ENCODE measurements at places on chromosomes 11 and 22.

GRCh38 chr11:18780329-18780728, 11.3 kb downstream of the PTPN5 start:
- DNase-seq = no peak

DNA sequence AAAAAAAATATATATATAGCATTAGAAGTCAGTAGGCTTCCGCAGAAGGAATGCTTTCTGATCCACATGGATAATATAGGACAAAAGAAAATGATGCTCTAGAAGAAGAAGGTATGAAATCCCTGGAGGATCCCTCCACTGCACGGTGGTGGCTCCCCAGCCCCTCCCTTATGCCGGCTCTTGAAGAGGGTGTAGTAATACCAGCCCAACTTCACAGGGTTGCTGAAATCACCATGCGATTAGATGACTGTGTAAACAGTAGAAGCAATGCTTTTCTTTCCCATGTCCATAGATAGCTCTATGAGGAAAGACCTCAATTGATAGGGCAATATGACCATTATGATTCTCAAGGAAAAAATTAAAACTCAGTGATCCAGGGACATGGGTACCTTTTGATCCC, 3.2 kb upstream of the ETS1 start:
- DNase-seq = no peak

DNA sequence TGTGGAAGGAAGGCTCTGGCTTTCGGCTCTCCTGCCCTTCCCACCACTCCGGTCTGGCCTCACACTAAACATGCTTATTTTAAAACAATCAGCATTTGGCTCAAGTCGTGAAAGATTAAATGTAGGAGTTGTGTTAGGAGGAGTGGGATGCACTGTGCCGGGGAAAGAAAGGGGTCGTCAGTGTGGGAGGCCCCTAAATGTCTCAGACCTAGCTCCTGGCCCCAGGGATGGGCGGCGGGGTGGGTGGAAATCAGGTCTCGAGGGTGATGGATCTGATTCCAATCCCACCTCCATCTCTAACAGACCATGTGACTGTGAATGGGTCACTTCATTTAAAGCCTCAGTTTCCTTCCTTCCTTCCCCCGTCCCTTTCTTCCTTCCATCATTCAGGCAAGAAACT, 6.9 kb upstream of the SHISAL1 start:
- no peak for DNase-seq

DNA sequence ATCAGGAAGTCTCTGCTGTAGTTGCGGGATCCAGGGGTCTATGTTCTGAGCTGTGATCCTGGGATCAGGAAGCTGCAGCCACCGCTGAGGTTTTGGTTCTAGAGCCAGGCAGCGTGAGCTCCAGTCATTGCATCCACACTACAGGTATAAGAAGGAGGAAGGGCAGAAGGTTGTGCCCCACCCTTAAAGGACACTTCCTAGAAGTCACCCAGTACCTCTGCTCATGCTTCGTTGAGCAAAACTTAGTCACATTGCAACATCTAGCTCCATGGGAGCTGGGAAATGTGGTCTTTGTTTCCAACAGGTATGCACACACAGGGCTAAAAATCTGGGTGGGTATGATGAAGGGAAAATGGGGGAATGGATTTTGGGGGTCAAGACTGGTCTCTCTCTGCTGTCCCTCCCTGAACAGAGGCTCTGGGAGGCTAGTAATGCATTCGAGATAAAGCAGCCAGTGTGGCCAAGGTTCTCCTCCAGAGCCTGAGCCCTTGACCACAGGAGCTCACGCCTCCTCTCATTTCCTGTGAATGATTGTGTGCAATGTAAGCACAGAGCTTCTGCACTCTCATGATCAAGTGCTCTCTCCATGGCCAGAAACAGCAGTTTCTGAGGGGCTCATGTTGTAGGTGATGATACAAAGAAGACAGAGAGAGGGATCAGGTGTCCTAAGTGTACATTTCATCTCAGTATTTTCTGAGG, 86.8 kb upstream of the OR4B1 start:
- no peak for DNase-seq

GRCh38 chr11:10935015-10935559, 77.2 kb upstream of the ZBED5 start:
- no peak for DNase-seq

DNA sequence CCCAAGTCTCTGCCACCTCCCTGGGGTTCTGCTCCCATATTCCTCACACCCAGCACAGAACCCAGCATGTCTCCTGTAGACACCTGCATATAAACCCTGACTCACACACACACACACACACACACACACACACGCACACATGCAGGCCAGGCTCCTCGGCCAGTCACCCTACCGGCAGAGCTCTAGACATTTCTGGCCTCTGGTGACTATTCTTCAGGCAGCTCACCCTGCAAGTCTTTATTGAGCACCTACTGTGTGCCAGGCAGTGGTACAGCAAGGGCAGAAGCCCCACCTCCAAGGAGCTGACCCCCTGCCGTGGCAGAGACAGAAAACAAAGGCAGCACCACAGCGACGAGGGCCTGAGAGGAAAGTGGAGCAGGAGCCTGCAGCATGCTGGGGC, 50.3 kb downstream of the CDKN1C start:
- DNase-seq = peak; percentile 64

- DNase-seq = no peak
These were observed 2.0 kb downstream of the ART5 start for GRCh38 chr11:3639841-3640240.

DNA sequence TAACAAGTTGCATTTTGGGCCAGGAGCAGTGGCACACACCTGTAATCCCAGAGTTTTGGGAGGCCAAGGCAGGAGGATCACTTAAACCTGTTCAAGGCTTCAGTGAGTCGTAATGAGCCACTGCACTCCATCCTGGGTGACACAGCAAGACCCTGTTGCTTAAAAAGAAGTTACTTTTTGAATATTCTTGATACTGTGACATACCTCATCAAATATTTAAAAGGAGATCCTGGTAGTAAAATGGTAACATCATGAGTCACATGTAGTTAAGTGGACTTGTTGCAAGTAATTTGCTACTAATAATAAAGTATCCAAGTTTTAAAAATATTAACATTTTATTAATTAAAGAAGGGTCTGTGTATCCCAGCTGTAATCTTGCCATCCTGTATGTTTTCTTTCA, 18.3 kb downstream of the HMGXB4 start:
- peak; percentile 26 for DNase-seq

DNA sequence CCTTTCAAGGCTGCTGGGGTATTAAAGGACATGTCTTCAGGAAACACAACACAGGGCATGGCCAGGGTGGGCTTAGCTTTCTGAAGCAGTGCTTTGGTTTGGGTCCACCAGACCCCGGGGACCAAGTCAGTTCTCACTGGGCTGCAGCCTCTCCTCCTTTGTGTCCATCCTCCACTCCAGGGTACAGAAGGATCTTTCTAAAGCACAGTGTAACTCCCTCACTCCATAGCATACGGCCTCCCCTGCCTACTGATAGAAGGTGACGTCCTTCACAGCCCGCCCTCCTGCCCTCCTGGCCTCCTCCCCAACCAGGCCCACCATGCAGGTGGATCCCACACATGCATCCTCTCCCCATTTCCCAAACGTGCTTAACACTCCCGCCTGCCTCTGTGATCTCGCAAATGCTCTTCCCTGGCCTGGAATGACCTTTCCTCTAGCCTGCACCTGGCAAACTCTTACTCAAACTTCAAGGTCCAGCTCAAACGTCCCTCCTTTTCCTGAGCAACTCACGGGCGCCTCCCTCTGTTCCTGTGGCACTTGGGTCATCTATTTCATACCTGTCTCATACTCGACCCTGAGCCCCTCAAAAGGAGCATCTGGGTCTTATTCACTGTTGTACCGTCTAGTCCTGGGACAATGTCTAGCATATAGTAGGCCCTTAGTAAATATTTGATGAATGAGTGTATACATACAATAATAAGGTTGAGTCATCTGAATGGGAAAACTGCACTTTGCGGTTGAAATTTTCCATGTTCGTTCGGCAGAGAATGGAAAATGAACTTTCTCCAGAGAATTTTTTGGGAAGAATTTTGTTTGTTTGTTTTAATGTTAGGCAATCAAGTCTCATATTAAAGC, 187.7 kb downstream of the EFCAB6 start:
- DNase-seq = no peak

DNA sequence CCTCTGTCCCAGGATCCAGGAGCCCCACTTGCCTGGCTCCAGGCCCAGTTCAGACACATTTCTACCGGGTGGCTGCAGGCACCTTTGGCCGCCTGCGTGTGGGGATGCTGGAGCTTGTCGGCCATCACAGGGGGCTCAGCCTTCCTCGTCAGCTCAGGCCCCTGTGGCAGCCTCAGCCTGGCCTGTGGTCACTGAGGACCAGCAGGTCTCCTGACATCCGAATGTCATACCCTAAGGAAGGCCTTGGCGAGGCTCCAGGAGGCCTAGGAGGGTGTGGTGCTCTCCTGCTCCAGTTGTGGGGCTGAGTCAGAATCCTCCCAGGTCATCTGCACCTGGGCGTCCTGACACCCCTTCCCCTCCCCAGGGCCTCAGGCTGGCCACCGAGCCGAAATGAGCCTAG, 14.9 kb upstream of the SOX10 start:
- DNase-seq = peak; percentile 84

All from mammary epithelial cell (primary cell).